Esophagus squamous epithelium (tissue), 5 donors: ENCODE measurements at places on chromosomes 3 and 15.

GRCh38 chr15:37122703-37123102, 22.4 kb upstream of the MEIS2 start:
- DNase-seq, result no peak

DNA sequence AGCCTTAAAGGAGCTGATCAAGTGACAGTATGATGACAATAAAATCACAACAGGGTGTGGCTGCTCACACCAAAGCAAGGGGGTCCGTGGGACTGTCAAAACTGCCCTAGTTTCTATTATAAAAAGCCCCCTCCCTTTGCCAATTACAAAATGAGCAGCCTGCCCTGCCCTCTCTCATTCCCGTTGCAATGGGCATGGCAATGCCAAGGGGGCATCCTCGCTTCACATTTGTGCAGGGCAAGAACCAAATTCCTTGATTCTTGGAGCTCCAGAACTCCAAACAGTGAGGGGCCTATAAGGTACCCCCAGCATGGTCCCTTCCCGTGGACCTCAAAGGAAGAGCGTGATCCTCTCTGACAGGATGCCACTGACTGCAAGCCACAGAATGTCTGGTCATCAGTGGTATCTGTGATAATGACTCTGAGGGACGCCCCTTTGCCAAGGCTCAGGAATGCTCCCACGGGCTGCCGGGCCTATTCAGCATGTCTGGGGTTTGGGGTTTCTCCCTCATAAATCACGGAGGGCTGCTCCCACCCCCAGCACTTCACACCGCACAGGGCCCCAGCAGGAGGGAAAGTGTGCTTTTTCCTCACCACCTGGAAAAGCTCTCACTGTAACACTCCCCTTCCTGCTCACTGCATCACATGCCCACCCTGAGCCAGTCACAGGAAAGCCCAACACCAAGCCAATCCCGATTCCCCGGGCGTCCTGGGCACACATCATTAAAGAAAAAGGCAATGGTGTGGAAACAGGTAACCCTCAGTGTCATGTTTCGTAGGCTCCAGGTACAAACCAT, 105.1 kb upstream of the TRPM1 start:
- DNase-seq, result no peak

- DNase-seq, result no peak
Observed at GRCh38 chr15:52292780-52293392, 2.7 kb downstream of the MYO5C start.

- DNase-seq, result no peak
Observed at GRCh38 chr3:148797795-148798194, 29.8 kb upstream of the CPB1 start.

GRCh38 chr15:59996298-59997041, 7.6 kb upstream of the FOXB1 start:
- DNase-seq, result no peak

DNA sequence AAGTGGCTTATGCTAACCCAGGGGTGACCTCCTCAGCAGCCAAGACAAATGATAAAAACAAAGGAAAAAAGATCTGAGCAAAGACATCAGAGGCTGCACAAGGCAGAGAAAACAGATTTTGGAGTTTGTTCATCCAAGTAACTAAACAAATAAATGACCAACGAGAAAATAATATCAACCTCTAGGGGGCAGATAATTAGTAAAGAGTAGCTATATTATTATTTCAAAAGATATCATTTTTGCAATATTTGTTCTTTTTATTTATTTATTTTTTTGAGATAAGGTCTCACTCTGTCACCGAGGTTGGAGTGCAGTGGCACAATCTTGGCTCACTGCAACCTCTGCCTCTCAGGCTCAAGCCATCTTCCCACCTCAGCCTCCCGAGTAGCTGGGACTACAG, 101.8 kb downstream of the PCCB start:
- DNase-seq, result no peak

DNA sequence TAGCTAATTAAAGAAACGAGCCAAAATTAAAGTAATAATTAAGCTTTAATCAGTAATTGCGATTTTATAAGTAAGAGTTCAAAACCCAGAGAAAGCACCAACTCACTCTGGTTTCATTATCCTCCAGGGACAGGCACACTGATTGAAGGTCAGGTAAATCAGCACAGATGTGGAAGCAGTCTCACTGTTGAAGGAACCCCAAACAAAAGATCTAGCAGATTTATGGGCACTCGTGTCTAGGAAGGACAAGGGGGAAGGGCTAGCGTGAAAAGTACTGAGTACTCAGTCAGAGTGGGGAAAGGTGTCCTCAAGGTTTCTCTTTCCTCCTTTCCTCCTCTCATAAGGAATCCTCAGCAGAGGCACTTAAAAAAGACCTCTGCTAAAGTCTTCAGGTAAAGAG, 320.1 kb downstream of the PYDC2 start:
- DNase-seq, result no peak

- DNase-seq, result no peak
Observed at GRCh38 chr3:62615258-62615849, 242.0 kb upstream of the FEZF2 start.

DNA sequence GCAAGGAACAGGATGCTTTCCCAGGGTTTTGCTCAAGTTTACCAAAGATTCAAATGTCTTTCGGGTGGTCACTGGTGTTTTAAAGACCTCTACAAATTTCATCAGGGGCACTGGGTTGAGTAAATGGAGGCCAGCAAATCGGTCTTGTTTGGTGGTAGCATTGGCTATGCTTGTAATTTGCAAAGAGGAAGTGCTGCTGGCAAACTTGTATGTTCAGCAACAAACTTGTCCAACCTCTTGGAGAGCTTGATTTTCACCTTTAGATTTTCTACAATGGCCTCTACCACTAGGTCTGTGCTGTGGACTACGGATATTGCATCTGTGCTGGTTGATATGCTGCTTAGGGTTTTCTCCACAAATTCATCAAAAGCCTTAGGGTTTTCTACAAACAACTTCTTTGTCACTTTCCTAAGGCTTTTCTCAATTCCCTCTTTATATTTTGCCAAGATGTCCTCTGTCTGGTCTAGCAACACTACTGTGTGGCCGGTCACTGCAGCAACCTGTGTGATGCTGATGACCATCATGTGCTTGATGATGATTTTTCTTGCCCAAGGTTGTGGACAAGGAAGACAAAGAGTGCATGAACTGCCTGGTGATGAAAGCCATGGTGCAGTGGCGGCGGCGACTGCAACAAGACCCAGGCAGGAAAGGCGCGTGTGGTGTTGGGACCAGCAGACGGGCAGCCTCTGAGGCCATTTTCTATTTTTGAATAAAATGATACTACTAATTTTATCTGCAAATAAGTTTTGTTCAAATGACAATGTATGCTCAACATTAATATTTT, 50.8 kb downstream of the RFX7 start:
- no peak for DNase-seq

- DNase-seq, result no peak
Observed at GRCh38 chr15:72147418-72147817, 29.2 kb downstream of the SENP8 start.

DNA sequence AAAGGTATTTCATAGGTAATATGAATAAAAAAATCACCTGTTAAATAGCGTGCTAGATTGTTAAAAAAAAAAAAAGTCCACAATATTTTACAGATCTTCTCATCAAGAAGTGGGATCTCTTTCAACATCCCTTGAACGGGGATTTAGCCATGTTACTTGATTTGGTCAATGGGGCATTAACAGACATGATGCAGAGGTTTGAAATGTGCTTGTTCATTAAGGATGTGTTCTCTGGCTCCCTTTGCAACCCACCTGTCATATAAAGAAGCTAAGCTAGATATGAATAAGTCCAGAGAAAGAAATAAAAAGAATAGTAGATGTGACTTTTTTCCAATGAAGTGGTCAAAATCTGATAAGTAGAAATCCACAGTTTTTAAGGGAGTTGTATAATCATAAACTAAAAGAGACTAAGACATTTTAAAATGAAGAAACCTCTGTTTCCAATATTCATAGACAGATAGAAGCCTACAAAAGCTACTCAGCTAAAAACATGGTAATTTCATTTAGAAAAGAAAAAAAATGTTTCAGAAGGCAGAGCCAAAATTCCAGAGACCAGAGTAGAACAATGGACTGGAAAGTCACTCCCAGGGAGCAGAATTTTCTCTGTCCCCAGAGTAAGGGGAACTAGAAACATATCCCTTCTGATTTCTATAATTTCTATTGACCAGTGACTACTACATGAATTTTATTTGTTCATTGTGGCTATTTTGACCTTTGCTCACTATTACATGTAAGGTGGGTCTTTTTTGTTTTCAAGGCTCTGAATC, 79.2 kb downstream of the PLSCR2 start:
- no peak for DNase-seq

GRCh38 chr3:72312339-72312738, 527.4 kb upstream of the PROK2 start:
- DNase-seq, result no peak

DNA sequence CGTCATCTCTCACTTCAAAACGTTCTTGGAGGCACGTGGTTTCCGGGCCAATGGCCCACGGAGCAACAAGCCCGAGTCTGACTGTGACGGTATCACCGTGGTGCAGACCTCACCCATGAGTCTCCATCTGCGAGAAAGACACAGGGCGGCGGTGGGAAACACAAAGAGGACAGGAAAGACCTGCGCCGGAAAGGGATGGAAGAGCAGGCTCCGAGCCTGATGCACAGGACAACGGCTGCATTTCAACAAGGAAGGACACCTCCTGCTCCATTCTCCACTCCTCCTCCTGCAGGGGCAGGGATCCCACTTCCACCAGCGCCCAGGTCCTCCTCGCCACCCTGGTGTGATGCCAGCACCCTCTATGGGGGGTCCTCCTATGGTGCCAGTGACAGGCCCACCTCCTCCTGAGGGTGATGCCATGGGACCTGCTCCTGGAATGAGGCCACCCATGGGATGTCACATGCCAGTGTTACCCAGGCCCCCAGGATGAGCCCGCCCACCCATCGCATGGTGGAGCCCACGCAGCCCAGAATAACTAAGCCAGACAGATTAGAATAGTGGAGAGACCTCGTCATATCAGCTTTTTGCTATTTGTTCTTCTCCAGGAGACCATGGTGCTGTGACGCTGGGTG, 73.0 kb upstream of the PCSK6 start:
- DNase-seq, result no peak

DNA sequence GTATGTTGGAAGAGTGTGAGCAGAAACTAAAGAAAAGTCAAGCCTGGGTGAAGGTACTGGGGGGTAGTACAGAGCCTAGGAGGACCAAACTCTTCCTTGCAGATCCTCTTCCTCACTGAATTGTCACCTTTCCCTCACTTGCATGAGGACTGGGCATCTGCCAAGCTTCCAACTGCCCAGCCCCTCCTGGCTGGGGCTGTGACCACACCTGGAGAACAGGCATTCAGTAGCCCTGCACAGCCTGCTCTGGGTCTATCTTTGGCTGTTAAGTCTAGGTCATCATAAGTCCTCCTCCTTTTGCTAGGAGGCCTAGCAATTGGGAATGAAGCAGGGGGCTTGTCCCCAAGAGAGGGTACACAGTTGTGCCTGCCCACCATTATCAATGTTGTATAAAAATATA, 55.2 kb downstream of the CAPN7 start:
- no peak for DNase-seq

DNA sequence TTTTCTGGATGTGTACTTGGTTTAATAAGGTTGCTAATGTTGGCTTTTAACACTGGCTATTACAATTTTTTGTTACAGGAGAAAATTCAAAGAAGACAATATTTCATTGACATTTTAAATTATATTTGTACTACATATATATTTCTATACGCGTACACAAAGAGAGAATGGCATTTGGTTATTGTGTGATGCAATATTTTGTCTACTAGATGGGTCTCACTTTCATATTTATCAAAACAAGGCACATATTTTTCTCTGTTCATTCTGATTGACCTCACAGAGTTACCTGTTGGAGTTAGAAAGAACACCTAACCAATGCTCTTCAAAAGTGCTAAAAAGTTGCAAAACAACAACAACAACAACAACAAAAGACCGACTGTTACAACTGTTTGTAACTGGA, 50.2 kb upstream of the VGLL3 start:
- DNase-seq, result no peak

- DNase-seq, result no peak
Observed at GRCh38 chr3:158660711-158661110, 11.7 kb downstream of the LXN start.

GRCh38 chr3:12356175-12356574, 67.3 kb downstream of the PPARG start:
- no peak for DNase-seq

DNA sequence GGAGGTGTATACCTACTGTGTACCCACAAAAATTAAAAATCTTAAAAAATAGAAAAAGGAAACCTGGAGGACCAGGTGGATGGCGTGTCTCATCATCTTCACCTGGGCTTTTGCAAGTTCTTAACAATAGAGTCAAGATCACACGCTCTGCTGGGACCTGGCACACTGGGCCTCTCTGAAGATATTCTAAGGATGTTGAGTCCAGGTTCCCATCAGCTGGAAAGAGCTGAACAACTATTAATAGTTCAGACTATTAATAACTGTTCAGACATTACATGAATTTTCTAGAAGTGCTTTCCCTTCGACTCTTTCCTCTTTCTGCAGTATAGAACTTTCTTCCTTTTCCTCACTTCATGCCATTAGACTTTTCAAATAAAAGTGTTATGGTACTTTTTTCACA, 320.2 kb upstream of the IL12A start:
- no peak for DNase-seq

DNA sequence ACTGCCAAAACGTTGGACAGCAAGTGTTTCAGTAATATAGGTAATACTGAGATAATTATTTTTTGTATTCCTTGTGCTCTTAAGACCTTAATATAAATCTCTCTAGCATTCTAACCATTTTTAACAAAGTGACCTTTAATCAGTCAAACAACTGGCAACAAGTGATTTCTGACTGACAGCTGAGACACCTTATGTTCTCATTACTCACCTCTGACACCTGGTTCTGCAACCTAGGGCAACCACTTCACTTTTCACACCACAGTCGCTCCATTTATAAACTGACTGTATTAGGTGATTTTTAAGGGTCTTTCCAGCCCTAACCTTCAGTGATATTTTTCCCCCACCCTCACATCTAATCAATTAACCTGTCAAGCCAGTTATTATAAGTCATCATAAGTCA, 60.4 kb upstream of the C15orf61 start:
- DNase-seq, result no peak
